ENCODE measurements at places on chromosomes 16 and 17.
A peak's percentile ranks its signal among the peaks of the same experiment; 100 is the strongest.

GRCh38 chr16:89722392-89723278, 1.3 kb downstream of the ZNF276 start:
- DNase-seq: peak; percentile 67

GRCh38 chr17:44159519-44160210, 10.8 kb upstream of the ASB16 start:
- no peak for DNase-seq

GRCh38 chr17:9144502-9145249, 123.4 kb downstream of the NTN1 start:
- DNase-seq: no peak

GRCh38 chr16:29831490-29831889, 11.2 kb downstream of the MVP start:
- DNase-seq: no peak

DNA sequence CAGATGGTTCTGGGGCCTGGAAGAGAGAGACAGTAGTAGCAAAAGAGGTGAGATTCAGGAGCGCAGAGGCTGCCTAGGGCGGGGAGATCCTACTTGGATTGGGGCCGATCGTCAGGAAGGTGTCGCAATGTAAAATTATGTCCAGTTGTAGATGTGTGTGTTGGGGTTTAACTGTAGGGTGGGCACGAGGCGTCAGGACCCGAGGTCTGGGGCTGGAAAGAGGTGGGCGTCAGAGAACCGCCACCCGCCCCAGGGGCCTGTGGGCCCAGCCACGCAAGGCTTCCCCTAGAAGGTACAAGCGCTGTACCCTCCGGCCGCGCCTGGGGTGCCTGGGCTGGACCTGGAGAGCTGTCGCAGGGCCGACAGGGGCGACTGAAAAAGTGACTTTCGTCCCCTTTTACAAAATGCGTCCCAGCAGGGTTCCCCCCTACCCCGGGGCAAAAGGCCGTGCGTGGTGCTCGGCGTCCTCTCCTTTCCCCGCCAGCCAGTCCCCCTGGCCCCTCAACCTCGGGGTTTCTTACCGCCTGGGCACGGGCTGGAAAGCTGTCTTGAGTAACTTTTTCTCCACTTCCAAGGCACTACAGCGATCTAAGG, 2.8 kb downstream of the IRX3 start:
- DNase-seq: no peak

GRCh38 chr17:81403671-81404534, 8.6 kb downstream of the BAHCC1 start:
- no peak for DNase-seq

DNA sequence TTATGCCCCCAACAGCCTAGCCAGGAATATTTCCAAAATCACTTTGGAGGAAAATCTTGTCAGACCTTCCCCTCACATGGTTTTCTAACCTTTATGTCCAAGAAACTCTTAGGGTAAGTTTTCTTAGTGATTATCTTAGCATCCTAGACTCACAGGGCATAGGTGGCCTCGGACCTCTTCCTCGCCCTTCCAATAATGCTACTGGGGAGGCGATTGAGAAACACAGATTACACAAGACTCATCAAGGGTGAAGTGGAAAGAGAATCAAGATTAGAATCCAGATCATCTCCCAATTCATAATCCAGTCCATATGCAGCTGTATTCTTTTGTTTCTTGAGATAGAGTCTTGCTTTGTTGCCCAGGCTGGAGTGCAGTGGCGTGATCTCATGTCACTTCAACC, 358.4 kb upstream of the CDH5 start:
- DNase-seq: no peak

GRCh38 chr17:63381101-63381729, 64.9 kb downstream of the CYB561 start:
- no peak for DNase-seq

DNA sequence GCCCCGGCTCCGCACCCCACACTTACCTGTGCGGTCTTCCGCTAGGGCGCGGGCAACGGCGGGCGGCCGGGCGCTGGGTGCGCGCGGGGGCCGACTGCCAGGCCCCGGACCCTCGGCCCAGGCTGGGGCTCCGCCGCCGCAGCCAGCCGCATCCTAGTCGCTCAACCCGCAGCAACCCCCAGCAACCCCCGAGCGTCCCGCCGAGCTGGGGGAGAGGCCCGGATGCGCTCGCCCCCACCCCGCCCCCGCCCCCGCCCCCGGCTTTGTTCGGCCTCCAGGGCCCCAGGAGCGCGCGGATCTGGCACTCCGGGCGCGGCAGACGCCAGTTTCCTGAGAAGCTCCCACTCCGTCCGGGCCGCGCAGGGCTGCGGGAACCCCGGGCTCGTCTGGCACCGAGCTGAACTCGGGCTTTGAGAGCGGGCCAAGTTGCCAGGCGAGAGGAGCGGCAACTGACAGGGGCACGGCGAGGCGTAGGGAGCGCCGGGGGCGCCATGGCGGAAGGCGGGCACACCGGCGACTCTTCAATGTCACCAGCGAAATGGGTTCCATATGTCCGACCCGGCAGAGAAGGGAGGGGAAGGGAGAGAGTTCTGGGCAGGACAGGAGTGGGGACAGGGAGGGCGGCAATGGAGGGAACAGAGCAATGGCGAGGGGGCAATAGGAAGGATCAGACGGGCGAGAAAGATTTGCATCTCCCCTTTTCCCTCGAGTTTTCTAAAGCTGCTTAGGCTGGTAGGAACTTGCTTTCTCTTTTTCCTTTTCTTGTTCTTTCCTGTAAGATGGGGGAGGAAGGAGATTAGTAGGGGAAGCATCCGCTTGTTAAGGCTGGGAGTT, 13.7 kb downstream of the HOXB4 start:
- no peak for DNase-seq

- DNase-seq: no peak
These were observed 188.6 kb upstream of the PSMD7 start for GRCh38 chr16:74107795-74108610.

DNA sequence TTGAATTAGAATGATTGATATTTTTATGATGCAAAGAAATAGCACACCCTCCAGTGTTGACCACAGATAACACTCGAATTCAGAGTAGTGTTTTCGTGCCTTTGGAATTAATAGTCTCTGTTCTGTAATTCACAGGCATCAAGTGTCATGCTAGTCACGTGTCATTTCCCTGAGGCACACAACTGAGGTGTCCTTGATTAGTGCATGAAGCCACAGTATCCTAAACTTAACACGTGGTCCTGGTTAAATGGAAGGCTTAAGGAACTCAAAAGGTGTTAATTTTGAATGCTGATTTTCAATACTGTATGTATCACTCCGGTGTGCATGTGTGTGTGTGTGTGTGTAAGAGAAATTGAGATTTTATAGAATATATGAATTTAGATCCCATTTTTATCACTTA, 625.6 kb downstream of the TMEM114 start:
- no peak for DNase-seq

- no peak for DNase-seq
These were observed 17.1 kb downstream of the GGA3 start for GRCh38 chr17:75244133-75244866.

GRCh38 chr17:38786372-38786771, 13.0 kb downstream of the PIP4K2B start:
- no peak for DNase-seq

GRCh38 chr16:79162977-79163376, 437.6 kb downstream of the MAF start:
- no peak for DNase-seq

DNA sequence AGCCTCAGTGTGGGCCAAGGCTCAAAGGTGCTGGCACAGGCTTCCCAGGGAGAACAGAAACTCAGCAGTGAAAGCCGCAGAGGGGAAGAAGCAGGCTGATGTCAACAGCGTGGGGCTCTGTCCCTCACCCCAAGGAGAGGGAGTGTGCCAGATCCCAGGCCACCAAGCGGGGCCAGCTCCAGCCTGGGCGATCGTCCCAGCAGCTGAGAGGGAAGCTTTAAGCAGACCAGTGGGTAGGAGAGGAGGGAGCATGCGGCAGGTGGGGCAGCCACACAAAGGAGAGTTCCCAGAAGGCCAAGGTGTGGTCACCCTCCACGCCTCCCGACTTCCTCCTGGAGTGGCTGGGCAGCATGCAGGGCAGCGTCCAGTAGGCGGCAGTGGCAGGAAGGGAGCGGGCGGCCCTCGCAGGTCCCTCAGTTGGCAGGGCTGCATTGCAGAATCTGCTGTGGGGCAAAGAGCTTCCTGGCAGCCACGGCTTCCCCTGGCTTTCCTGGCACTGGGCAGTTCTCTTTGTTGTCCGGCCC, 6.0 kb downstream of the SYNGR2 start:
- no peak for DNase-seq

GRCh38 chr16:20380782-20381181, 23.8 kb downstream of the PDILT start:
- DNase-seq: no peak

DNA sequence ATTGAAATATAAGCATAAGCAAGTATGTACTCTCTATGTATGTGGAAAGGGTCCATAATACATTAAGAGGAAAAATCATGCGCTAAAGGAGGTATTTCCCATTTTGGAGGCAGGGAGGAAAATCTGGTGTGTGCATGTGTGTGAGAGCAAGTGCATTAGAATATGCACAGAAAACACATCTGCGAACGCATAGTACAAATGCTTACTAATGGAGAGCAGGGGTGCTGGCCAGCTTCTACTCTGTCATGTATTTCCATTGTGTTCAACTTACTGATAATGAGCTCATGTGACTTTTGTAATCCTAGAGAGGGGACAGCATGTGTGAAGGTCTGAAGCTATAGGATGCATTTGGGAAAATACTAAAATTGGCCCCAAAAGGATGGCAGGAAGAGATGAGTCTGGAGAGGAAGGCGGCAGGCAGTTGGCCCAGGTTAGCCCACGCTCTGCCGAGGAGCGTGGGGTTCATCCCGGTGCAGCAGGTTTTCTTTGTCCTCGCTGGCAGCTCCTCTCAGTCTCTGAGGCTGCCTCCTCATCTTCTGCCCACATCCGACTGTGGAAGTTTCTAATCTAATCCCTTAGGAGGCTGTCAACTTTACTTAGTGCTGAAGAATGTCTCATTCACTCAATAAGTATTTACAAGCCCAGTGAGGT, 17.8 kb upstream of the KSR1 start:
- DNase-seq: no peak

- peak; percentile 87 for DNase-seq
These were observed at the start of gene SEC14L5 for GRCh38 chr16:4957720-4958509. Gene SEC14L5 (plus strand): TSS chr16:4958330. CDS start chr16:4959324, 994 bp downstream.

DNA sequence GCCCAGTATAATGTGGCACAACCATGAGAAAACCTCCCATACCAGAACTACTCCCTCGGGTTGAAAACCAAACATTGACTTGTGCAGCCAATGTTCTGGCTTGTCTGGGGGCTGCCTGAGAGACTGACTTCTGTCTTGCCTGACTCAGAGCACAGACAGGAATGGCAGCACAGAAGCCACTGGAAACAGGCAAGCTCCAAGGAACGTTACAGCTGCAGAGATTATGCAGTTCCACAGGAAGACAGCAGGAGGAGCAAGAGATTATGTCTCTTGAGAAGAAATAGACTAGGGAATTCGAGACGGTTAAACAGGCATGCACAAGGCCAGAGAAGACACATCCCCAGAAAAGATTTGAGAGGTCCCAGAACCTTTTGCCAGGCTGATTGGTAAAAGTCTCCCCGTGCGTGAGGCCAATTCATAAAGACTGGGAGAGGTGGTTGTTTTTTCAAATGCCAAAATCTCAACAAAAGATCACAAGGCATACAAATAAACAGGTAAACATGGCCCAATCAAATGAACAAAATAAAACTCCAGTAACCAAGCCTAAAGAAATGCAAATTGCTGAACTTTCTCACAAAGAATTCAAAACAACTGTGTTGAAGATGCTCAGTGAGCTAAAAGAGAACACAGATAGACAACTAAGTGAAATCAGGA, 90.6 kb upstream of the CDH5 start:
- DNase-seq: no peak

DNA sequence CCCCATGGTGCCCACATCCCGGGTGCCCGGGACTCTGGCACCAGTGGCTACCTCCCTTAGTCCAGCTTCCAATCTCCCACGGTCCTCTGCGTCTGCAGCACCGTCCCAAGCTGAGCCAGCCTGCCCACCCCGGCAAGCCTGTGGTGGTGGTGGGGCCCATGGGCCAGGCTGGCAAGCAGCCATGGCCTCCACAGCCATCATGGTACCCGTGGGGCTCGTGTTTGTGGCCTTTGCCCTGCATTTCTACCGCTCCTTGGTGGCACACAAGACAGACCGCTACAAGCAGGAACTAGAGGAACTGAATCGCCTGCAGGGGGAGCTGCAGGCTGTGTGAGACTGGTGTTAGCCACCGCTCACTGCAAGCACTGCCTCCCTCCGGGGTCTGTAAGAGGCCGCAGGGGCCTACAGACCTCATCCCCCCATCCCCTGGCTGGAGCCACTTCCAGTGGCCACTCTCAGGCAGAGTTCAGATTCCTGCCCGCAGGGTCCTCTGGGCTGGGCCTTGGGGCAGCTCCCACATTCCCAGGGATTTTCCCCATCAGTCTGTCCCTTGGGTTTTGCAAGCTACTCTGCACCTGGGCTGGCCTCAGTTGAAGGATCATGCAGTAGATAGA, 3.9 kb upstream of the SETD1A start:
- DNase-seq: peak; percentile 53

- no peak for DNase-seq
These were observed 274.5 kb downstream of the C16orf95 start for GRCh38 chr16:87042551-87043230.

DNA sequence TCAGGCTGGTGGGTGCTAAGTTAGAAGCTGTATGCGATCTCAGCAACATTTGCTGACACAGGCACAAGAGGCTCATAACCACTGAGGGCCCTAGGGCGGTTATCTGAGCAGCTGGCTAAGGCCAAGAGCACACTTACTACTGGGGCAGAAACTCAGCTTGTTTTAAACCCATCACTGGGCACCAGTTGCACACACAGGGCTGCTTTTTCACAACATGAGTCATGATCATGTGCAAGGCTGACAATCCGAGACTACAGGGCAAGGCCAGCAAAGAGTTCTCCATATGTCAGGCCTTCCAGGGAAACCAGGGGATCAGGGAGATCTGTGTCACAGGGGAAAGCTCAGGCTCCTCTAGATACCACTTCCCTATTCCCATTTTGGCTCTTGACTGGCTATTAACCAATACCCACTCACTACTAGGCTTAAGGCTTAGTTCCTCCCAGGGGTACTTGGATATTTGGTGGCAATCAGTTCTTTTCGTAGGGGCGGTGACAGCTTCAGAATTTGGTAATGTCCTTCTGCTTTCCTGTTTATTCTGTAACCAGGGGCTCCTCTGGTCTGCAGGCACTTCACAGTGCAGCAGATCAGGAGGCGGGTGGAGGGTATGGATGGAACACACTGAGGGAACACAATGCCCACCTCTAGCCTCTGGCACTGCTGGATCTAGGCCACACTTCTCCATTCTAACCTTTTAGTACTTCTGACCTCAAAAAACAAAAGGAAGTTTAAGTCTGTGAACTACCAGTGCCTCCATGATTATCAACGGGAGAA, 44.9 kb upstream of the ERN1 start:
- no peak for DNase-seq

DNA sequence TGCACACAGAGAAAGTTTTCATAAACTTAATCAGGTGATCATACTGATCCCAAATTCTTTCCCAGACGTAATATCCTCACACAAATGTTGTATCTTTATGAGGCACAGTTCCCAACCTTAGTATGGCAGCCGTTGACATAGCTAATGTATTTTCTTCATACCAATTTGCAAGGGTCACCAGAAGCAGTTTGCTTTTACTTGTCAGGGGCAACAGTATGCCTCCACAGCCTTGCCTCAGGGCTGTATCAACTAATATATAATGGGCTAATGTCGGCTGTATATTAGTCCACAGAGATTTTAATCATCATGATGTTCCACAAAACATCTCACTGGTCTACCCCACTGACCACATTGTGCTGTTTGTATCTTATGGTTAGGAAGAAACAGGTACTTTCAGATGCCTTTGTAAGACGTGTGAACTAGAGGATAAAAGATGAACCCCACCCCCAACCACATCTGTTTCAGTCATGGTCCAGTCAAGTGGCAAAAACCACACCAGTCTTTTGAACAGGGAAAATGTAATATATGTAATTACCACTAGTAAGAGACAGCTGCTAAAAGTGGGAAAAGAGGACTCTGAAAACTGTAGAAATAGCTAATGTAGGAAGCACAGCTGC, 55.2 kb downstream of the GAN start:
- DNase-seq: no peak

Measured in T-helper 2 cell treated with Interferon-gamma antibody and Interleukin-4, amounts not matched to agents 5 μg/mL and 100 μg/mL, for 36 hours (primary cell).